H9 (cell line): ENCODE measurements at places on chromosomes 13 and 19.

GRCh38 chr13:19817510-19818158 is 34.9 kb upstream of the PSPC1 start:
- no peak for DNase-seq

- DNase-seq, result no peak
These were observed 116.6 kb upstream of the SPACA7 start for GRCh38 chr13:112259511-112259910.

DNA sequence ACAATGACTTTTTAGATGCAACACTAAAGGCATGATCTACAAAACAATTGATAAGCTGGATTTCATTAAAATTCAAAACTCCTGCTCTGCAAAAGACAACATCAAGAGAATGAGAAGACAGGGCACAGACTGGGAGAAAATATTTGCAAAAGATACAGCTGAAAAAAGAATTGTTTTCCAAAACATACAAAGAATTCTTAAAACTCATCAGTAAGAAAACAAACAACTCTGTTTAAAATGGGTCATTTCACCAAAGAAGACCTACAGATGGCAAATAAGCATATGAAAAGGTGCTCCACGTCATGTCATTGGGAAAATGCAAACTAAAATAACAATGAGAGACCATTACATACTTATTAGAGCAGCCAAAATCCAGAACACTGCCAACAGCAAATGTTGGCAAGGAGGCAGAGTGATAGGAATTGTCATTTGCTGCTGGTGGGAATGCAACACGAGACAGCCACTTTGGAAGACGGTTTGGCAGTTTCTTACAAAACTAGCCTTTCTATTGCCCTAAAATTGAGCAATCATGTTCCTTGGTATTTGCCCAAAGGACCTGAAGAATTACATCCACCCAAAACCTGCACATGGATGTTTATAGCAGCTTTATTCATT is 39.2 kb downstream of the FLT1 start:
- DNase-seq, result no peak

- DNase-seq, result no peak
These were observed 26.8 kb upstream of the CXCL17 start for GRCh38 chr19:42469311-42470235.

DNA sequence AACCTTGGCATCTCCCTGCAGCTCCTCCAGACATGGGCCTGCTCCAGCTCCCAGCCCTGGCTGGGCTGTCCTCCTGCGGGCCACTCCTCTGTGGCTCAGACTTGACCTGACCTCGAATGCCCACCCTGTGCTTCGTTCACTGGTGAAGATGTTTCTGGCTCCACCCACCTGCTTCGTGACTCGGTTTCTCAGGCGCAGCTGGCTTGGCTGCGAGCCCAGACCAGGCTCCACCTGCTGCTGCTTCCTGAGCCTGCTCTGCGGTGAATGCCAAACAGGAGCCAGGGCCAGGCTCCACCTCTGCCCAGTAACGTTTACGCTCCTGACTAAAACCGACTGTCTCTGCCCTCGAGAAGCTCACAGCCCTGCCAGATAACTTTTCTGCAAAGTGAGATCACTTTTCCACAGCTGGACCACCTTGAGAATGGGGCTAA is 8.9 kb upstream of the RSPH6A start:
- no peak for DNase-seq

GRCh38 chr19:47495478-47496372 is 11.7 kb upstream of the KPTN start:
- no peak for DNase-seq

- no peak for DNase-seq
These were observed 236.6 kb downstream of the NHLRC3 start for GRCh38 chr13:39274739-39275325.

DNA sequence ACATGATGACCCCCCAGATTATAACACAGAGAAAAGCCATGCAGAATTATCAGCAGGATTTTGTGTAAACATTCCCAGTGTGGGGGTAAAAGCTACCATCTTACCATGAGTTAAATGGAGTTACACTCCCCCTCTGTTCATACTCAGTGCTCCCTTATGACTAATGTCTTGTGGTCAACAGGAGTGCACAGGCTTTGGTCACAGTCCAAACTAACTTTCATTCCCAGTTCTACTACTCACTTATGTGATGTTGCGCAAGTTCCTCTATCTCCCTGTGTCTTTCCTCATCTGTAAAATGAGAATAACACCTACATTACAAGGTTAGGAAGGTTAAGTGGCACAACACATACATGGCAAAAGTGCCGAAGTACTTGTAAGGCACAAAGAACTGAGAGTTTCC is 277.9 kb downstream of the RBM26 start:
- no peak for DNase-seq

GRCh38 chr19:55617426-55617825 is 6.9 kb downstream of the ZNF784 start:
- DNase-seq, result no peak

- peak; percentile 94 for DNase-seq
These were observed 12.6 kb upstream of the ZNF414 start for GRCh38 chr19:8526345-8527091.

DNA sequence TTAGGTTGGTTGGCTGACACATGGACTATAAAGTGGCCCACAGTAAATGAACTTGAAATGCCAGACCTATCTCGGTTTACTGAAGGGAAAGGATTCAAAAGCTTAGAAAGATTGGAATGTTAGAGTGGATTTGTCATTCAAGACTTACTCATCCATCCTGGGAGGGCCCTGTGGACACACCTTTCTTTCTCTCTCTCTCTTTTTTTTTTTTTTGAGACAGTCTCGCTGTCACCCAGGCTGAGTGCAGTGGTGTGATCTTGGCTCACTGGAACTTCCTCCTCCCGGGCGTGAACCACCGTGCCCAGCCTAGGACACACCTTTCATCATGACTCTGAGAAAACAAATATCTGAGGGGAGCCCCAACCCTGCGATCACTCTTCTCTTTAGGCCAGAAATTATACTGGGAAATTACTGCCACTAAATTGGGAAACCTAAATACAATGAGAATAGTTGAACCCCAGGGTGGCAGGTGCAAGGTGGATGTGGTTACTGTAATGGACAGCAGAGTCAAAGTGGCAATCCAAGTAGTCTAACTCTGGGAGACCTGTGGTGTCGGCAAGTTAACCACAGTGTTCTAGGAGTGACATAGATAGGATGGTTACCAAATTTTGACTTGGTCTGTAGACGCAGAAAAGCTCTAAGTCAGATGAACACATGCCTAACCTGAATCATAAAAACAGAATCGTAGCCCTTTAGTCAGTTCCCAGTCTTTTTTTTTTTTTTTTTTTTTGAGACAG is 47.1 kb upstream of the ZMYM5 start:
- no peak for DNase-seq

- no peak for DNase-seq
These were observed 191.3 kb downstream of the KLF5 start for GRCh38 chr13:73250061-73250460.

GRCh38 chr13:42892760-42893159 is 99.3 kb downstream of the EPSTI1 start:
- no peak for DNase-seq

GRCh38 chr19:10114651-10115391 is 3.3 kb downstream of the P2RY11 start:
- no peak for DNase-seq

DNA sequence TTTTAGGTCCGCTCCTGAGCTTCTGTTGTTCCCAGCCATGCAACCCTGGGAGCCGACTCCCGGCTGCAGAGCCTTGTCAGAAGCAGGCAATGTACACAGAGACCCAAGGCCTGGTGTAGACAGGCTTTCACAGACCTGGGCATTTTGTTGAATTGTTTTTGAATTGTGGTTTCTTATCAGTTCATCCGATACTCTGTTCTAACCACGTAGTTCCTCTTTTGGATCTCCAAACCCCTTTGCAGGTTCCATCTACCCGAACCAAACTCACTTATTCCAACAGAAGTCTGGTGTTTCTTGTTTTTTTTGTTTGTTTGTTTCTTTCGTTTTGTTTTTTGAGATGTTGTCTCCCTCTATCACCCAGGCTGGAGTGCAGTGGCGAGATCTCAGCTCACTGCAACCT is 6.3 kb upstream of the NLRP2 start:
- DNase-seq, result no peak

DNA sequence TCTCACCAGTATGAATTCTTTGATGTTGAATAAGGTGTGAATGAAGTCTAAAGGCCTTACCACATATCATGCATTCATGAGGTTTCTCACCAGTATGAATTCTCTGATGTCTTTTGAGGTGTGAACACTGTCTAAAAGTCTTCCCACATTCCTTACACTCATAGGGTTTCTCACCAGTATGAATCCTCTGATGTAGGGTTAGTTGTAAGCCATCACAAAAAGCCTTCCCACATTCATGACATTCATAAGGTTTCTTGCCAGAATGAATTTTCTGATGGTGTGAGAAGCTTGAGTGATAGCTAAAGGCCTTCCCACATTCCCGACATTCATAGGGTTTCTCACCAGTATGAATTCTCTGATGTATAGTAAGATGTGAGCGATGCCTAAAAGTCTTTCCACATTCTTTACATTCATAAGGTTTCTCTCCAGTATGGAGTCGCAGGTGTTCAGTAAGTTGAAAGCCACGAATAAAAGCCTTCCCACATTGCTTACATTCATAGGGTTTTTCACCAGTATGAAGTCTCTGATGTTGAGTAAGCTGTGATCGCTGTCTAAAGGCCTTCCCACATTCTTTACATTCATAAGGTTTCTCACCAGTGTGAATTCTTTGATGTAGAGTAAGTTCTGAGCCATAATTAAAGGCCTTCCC is 27.7 kb downstream of the ZNF461 start:
- no peak for DNase-seq

DNA sequence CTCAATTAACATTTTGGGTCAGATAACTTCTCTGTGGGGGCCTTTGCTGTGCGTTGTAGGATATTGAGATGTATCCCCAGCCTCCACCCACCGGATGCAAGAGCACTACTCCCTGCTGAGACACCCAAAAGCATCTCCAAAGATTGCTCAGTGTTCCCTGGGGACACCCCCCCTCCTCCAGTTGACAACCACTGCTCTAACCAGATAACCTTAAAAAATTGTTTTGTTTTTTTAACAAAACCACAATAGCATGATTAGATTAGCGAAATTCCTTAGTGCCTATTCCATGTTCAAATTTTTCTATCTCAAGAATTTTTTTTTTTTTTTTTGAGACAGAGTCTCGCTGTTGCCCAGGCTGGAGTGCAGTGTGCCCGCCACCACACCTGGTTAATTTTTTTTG is 2.6 kb upstream of the EPN1 start:
- no peak for DNase-seq

DNA sequence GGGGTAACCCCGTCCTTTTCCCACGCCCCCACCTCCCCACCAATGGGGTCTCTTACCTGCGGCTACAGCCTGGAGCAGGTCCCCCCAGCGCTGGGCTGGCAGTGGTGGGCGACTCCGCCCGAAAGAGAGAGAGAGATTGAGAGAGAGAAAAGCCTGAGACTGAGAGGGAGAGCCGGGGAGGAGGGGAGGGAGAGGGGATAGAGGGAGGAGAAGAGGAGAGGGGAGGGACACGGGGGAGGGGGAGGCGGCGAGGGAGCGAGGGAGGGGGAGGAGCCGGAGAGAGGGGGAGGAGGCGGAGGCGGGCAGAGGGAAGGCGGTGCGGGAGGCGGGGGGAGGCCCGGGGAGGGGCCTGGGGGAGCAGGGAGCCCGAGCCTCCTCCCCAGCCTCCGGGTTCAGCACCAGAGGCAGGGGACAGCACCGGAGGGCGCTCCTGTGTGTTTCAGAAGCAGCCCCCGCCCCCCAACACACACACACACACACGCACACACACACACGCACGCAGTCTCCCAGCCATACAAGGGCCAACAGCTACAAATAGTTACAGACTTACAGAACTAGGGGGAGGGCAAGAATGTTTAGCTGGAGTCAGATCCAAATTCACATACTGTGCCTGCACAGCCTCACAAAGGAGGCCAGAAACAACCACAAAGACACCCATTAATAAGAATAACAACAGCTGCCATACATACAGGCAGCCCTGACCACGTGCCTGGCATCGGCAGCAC is at the start of gene SLC8A2:
SLC8A2 (minus strand) TSS at position 161 of the 725 bp plus-strand sequence. CDS start 5,490 bp downstream, outside the sequence.
- DNase-seq, result peak; percentile 95

GRCh38 chr19:51689751-51690453 is 3.2 kb upstream of the SPACA6 start:
- peak; percentile 84 for DNase-seq

DNA sequence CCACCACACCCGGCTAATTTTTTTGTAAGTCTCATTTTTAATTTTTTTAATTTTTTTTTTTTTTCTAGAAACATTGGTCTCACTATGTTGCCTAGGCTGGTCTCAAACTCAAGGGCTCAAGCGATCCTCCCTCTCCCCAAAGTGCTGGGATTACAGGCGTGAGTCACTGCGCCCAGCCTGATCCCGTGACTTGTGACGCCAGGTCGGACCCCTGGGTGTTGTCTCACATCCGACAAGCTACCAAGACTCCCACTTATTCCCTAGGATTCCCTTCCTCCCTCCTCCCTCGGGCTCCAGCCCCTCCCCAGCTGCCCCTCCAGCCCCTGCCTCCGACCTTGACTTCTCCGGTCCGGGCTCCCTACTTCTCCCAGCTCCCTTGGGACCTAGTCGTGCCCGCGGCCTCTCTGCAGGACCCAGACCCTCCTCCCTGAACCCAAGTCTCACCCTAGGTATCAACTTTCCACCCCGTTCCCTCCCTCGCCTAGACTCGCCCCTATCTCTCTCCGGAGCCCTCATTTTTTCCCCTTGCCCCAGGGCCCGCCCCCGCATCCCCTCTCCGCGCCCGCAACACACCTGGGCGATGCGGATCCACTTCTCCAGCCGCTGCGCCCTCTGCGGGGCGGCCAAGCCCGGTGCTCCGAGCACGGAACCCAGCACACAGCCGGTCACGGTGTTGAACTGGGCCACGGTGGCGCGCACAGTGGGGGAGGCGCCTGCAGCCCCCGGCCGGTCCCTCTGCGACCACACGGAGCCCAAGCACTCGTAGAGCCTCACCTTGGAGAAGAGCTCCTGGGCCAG is 13.1 kb downstream of the RGL3 start:
- peak; percentile 79 for DNase-seq

DNA sequence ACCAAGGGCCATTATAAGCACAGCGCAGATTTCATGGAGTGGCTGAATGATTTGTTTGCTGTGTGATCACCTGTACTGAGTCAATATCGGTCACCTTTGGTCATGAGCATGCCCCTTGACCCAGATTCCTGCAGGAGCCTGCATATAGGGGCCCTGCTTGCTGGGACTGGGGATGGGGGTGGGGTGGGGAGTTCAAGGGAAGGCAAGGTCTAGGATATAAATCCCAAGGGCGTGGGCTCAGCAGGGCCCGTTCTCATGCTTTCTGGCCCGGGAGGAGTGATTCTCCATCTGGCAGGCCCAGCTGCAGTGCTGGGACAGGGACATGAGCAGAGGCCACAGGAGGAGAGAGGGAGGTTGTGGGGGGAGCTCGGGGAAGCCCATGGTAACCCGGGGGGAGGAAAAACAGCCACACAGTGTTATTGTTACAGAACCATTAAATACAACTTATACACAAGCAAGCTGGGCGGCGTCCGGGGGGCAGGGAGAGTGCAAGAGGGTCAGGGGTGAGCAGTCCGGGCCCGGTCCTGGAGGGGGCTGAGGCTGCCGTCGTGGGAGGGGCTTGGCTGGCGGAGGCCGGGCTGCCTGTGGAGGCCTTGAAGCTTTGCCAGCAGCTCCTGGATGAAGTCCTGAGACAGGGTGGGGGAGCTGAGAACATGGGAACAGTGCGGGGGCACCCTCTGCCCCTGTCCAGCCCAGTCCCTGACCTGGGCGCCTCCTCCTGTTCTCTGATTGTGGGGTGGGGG is 5.2 kb downstream of the PPP1R14A start:
- DNase-seq, result peak; percentile 55

- no peak for DNase-seq
These were observed 1290.4 kb upstream of the PCDH20 start for GRCh38 chr13:62706048-62706447.
